H7 (cell line): ENCODE measurements at places on chromosomes 12 and 14. TPM values are rescaled to one million over a fixed set of nuclear protein-coding genes. Genes with fewer than 3 reads are reported as not detected.

Gene GPD1
- 0.59 TPM in 1 of 2 replicates, not detected in the other for total RNA-seq

DNA sequence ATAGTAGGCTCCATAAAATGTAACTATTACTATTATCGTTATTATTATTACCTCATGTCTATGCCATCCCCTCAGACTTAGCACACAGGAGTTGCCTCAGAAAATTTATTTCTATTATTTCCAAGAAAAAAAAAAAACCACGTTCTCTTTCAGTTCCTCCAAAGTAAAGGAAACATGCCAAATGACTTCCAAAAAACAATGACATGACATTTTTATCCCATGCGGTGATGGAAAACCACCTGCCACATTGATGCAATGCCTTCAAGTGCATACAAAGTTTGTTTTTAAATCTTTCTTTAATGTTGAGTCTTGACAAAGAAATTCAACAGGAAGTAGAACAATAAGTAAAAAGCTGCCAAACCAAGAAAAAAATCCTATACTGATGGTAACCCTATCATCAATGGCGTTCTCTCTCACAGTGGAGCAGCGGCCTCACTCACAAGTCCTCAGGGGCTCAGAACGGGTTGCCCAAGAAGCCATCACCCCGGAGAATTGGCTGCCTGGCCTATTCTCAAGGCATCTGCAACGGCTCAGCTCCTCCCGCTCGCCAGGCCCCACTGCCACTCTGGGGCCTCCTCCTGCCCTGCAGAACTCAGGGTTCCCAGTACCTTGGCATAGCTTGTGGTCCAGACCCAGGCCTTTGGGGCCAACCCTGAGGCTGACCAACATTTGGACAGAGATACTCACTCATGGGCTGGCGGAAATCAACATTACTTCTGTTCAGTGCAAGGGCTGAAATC is 51.9 kb downstream of the SERPINA3 start:
- DNase-seq, result no peak

DNA sequence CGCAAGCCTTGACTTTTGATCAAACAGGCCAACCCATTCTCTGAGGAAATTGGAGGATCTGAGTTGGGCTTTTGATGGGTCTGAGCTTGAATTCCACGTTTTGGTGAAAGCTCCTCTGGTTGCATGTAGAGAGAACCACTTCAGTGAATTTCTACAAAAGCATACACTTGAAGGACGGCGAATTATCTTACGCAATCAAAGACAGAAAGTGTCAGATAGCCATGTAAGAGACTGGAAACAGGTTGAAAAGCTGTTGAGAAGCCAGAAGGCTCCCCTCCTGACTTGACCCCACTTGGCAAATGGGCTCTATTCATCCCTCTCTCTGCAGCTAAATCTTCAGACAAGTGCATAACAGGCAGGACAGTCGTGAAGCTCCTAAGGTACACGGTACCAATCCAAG is 809.1 kb downstream of the BCL11B start:
- DNase-seq, result no peak

Gene POTEM
- not detected in 2 replicates for total RNA-seq

DNA sequence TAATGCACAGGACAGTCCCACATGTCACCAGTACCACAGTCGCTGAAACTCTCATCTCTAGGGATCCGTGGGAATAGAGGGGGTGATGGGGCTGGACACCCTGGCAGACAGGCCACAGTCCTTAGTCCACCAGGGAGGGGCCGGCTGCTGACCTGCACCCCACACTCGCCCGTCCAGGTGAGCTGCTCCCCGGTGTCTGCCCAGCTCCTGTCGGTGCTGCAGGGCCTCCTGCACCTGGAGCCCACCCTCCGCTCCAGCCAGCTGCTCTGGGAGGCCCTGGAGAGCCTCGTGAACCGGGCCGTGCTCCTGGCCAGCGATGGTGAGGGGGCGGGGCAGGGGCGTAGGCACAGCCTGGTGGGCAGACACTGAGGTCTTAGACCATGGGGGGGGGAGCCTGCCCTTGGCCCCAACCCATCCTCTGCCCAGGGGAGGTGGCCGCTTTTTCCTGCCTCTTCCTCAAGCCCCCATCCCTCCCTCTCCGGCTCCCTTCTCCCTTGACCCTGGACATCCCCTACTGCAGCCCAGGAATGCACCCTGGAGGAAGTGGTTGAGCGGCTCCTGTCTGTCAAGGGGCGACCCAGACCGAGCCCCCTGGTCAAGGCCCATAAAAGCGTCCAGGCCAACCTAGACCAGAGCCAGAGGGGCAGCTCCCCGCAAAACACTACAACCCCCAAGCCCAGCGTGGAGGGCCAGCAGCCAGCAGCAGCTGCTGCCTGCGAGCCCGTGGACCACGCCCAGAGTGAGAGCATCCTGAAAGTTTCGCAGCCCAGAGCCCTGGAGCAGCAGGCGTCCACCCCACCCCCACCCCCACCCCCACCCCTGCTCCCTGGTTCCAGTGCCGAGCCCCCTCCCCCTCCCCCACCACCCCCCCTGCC is 17.1 kb upstream of the ADSS1 start:
- DNase-seq, result peak; percentile 87

DNA sequence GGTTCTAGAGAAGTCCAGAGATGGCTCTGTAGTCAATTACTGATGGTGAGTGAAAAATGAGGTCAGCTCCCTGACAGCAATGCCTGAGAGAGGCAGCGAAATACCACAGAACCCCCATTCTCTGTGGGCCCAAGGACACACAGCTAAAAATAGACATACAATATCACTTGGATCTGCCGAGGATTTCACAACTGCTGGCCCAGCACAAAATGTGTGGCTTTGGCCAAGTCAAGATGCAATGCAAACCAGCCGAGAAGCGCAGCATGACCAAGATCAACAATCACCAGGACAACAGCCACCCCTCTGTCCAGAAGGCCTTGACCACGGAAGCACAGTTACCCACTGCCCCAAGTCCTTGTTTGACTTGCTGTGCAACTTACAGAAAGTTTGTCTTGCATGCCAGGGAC is 52.2 kb downstream of the CKAP4 start:
- DNase-seq, result no peak

DNA sequence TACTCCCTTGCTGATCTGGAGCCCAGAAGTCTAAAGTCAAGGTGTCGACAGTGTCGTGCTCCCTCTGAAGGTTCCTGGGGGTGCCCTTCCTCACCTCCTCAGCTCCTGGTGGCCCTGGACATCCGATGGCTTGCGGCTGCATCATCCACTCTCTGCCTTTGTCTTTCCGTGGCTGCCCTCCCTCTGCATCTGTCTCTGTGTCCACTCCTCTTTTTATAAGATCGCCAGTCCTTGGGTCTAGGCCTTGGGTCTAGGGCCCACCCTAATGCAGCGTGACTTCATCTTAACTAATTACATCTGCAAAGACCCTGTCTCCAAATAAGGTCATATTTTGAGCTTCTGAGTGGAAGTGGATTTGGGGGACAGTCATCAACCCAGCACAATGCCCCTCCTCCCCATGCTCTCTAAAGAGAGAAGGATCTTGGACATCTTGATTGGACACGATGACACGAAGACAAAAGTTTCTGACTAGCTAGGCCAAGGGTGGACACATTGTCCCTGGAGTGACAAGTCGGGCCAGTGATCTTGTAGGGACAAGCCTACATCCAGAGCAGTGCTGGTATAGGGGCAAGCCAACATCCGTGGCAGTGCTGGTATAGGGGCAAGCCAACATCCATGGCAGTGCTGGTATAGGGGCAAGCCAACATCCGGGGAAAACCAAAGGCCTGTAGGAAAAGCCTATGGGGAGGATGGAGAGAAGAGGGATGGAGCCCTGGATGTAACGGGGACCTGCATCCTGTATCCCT is 93.9 kb upstream of the DIO3 start:
- DNase-seq, result no peak

Gene SBNO1
- 17.7 and 25.0 TPM in 2 replicates for total RNA-seq

DNA sequence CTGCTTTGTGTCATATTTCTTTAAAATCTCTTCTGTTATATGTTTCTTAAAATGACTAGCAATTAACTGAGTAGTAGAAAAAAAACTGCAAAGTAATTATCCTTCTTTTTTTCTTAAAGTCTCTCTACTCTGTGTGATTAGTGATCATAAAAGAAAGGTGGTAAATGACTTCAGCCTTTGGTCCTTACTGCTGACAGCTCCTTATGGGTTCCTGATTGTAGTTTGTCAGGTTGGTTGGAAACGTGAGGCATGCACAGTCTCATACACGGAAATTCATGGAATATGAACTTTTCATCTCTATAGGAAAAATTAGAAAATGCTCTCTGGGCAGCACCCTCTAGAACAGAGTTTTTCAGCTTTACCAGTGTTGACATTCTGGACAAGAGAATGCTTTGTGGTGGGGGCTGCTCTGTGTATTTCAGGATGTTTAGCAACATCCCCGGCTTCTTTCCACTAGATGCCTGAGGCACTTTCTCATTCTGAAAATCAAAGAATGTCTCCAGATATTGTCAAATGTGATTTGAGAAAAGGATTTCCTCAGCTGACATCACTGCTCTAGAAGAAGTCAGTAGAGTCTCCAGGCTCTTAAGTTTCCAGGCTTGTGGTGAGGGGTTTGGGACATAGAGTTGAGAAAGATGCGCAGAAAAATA is 121.0 kb downstream of the PIK3C2G start:
- DNase-seq, result no peak

Gene DPPA3
- 3.0 and 3.4 TPM in 2 replicates for total RNA-seq

DNA sequence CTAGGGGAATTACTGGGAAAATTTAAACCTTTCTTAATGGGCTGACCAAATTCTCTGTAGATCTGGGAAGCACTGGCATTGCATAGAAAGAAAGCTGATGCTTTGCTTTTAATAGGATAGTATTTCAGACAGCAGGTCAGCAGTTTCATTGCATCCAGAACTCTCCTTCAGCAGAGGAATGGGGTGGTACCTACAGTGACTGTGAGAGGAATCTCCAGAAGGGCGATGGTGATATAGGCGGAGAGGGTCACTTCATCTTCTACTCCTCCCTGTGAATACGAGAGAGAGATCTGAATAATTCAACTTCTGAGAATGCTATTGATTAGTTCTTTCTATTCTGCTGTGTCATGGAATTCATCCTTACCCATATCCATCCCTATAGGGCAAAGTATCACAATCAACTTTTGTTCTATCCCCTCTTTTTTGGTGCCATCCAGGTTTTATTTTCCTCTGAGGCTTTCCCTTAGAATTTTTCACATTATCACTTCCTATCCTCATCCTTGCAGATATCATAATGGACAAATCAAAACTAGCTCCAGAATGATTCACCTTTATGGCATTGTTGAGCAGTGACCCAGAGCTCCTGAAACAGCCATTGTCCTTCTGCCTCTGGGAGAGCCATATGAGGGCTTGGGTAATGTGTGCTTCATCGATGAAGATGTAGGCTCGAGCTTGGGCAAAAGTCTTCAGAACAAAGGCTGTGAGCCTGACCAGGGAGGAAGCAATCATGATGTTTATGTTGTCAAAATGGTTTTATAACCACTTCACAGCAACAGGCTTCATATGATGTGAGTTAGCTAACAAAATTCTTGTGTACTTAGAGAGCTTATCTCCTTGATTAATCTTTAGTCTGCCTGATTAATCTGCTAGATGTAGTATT is 38.3 kb downstream of the A2M start:
- no peak for DNase-seq

Gene USP5
- total RNA-seq, result 103 and 112 TPM in 2 replicates

- DNase-seq, result no peak
Measured at GRCh38 chr14:75543786-75544185, 21.5 kb downstream of the BATF start.

DNA sequence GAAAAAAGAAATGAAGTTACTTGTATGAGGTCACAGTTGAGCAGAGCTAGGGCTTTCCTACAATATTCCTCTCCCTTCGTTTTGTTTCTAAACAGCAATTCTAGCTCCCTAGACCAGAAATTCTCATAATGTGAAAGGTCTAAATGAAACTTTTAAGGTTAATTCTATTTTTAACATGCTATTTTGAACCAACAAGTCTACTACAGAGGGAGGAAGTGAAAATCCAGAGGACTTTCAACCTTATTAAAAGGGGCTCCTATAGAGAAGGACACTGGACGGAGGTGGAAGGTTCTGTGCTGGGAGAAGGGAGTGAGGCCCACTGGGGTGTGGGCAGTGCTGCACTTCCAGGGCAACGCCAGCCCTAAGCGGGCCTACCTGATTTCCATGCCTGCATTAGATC is 13.4 kb downstream of the GSG1 start:
- DNase-seq, result no peak

DNA sequence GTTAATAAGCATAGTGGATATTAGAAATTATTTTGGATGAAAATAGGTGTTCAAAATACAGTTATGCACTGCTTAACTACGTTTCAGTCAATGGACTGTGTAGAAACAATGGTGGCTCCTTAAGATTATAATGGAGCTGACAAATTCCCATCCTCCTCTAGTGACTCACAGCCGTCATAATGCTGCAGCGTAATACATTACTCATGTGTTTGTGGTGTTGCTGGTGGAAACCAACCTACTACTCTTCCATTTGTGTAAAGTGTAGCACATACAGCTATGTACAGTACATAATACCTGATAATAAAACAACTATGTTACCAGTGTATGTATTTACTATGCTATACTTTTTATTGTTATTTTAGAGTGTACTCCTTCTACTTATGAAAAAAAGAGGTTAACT is 111.2 kb upstream of the TMCC3 start:
- DNase-seq, result no peak

DNA sequence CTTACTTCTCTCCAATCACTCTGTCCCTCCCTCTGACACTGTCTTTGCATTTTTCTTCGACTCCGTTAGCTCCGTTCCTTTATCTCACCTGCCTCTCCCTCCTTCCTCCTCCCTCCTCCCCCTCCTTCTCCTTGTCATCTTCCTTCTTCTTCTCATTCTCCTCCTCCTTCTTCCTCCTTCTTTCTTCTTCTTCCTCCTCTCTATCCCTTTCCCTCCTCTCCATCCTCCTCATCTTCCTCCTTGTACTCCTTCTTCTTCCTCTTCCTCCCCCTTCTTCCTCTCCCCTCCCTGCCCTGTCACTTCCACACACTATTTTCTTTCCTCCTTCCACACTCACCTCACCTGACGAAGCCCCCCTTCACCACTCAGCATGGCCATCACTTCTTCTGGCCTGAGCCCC is 53.0 kb downstream of the HSPB8 start:
- DNase-seq, result no peak

DNA sequence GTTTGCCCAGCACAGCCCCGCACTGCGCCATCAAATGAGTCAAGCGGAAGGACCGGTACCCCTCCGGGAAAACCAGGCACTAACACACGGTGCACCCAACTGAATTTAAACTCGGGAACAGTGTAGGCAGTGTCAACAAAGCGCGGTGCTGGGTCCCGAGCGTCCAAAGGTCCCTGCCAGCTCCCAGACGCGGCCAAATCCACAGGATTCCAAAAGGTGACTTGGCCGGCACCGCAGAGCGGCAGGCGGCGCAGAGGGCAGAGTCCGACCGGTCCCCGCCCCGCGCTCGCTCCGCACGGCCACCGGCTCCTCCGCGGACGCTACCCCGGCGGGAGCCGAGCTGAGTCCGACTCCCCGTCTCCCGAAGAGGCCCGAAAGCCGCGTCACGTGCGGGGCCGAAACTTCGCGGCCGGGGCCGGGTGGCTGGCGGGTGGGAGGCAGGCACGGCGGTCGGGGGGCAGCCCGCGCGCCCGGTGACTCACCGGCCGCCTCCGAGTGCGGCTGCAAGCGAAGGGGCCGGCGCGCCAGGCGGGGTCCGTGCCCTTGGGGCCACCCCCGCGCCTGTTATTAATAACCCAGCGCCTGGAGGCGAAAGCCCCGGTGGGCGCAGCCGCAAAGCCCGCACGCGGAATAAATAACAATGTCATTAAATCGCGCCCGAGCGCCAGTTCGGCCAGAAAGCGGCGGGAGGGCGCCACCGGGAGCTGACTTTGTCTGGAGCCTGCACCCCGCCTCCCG is 863 bp downstream of the DENND5B start:
- peak; percentile 85 for DNase-seq

Gene RFX4
- total RNA-seq, result 0.83 and 1.1 TPM in 2 replicates

- no peak for DNase-seq
Measured at GRCh38 chr14:99996951-99997571, 68.2 kb upstream of the EVL start.

Gene PMCH
- not detected in 2 replicates for total RNA-seq

GRCh38 chr14:32827514-32827913 is 111.2 kb upstream of the NPAS3 start:
- DNase-seq, result no peak

Gene LRRC9
- 0.30 and 0.38 TPM in 2 replicates for total RNA-seq
